Calu3 (cell line): ENCODE measurements at places on chromosomes 12 and 14.

- DNase-seq: no peak
Observed at GRCh38 chr12:120342175-120343038, 14.8 kb upstream of the PLA2G1B start.

DNA sequence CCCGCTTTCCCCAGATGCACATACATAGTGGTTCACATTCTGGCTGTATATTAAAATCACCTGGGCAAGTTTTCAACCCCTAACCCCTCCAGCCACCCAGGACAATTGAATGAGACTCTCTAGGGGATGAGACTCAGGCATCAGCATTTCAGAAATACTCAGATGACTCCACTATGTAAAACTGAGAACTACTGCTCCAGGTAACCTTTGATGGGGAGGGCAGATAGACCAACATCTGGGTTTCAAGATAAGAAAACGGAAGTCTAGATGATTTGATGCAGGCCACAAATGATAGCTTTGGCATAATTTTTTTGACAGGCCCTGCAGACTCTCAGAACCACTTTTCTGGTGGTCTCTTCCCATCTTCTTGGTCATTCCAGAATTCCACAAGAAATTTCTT is 341.1 kb downstream of the EMP1 start:
- no peak for DNase-seq

DNA sequence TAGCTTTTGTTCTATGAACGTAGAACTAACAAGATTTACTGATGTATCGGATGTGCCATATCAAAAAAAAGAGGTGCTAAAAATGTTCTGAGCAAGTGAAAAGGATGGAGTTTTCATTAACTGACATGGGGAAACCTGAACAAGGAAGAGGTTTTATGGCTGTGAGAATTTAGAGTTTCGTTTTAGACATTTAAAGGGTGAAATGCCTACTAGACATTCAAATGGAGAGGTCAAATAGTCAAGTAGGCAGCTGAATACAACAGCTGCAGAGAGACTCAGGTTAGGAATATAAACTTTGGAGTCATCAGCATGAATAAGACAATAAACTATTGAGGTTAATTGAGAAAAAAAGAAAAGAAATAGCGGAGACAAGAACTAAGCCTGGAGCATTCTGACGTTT is 364.9 kb upstream of the GARIN6 start:
- no peak for DNase-seq

DNA sequence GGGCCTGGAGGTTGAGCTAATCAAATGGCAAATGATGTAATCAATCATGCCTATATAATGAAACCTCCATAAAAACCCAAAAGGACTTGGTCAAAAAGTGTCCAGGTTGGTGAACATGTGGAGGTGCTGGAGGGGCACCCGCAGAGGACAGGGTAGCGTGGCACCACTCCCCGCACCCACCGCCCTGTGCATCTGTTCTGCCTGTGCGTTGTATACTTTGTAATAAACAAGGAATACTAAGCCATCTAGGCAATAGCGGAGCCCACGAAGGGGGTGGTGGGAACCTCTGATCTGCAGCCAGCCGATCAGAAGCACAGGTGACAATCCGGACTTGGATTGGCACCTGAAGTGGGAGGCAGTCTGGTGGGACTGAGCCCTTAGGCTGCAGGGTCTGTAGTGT is 75.8 kb upstream of the GPR68 start:
- no peak for DNase-seq

DNA sequence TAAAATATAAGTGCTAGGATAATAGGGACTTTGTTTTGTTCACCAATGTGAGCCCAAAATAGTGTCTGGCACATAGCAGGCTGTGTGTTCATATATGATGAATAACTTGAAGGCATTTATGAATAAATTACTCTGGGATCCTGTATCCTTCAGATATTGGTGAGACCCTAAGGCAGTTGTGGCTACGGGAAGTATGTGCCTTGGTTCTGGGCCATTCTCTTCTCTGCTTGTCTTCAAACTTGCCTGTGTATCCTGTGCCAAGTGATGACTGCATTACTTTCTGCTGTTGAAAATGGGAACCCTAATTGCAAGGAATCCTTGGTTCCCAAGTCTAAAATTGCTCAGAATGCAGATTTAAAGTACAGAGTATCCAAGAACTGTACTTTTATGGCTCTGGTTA is 67.6 kb upstream of the KTN1 start:
- no peak for DNase-seq

- no peak for DNase-seq
Observed at GRCh38 chr12:29726741-29727348, 56.9 kb downstream of the TMTC1 start.

DNA sequence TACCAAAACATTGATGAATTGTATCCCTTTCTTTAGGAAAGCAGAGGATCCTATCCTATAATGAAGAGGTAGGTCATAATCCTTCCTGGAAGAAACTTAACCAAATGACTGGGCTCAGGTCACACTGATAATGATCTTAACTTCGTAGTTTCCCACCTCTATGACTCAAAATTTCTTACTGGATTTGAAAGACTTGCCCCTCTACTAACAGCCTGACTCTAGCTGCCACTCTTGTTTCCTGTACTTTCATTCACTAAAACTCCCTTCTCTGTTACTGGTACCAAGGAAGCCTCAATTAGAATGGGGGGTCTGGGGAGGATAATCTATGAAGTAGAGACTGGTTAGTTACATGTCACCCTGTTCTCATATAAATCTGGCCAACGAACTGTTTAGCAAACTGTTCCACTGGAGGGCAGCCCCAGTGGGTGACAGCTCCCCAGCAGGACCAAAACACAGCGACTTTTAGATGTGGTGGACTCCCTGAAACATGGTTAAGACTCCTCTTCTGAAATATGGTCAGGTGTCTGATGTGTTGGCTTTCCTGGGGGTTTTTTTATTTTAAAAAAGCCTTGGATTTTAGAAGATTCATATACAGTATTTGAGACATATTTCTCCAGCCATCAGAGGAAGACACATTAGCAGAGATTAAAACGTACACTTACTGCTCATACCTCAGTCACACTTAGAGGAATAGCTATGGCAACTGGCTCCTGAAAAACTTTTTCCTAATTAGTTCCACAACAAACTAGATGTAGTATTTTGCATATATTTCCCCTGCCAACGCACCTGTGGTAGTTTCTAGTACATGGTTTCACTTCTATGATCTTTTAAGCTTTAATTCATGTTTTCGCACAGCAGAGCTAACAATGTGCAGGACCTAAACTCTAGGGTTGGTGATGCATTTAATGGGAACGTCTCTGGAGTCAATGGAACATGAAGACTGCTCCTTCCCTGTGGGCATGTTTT is 72.3 kb downstream of the ACADS start:
- DNase-seq: no peak

DNA sequence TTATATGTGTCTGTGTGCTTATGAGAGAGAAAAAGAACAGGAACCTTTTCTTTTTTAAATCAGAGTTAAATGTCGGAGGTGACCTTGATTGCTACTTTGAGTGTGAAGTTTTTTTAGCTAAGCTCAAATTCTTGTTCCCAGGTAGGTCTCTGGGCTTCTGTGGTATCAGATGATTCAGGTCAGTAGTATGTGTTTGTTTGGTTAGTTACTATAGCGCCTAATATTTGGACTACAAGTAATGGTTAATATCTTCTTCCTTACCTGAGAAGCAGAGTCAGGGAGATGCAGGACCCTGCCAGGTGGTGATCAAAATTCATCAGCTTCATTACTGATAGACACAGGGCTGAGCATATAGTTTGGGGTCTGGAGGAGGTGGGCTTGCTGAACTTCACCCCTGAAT is 30.8 kb downstream of the ADCK1 start:
- DNase-seq: peak; percentile 17

DNA sequence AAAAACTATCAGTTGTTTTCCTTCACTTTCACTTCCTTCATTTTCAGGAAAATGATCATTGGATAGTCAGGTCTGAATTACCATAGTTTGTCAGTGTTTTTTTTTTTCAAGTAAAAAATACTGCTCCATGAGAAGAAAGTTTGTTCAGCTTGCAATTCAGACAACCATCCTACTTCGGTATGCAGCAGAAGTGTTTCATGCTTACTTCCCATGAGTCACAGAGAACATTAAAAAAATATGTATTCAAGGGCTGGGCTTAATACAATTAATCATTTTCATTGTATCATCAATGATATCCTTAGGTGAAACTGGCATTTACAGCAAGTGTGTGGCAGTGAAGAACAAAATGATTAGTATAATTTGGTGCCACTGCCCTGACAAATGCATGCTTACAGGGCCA is 21.6 kb downstream of the PYM1 start:
- no peak for DNase-seq

- DNase-seq: no peak
Observed at GRCh38 chr12:93780101-93780641, 103.0 kb downstream of the CRADD start.

DNA sequence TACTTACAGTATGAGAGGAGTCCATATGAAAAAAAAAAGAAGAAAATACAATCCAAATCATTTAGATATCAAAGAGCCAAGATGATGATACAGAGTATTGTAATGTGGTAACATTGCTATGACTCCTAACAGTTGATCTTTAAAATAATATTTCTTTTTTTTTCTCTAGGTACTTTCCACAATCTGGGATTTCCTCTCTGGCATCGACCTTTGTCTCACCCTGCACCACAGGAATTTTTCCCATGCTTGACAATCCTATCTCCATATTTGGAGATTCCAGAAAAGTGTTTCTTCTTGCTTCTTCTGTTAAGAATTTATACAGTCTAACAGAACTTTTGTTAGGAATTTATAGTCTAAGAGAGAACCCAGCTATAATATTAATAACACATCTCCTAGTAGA is 184.4 kb downstream of the ITPR2 start:
- DNase-seq: peak; percentile 18

DNA sequence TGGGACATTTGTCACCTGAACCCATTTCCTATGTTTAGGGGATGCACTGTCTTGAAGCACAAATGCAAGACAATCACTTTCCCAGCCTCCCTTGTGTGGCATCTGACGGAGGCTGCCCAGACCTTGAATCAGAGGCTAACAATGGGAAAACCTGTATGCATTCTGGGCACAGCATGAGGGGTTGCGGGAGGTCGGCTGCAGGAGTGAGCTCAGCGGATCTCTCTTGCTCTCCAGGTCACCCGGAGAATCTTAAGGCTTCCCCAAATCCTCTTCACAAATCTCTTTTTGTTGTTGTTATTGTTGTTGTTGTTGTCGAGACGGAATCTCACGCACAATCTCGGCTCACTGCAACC is 15.3 kb downstream of the NFKBIA start:
- DNase-seq: no peak

DNA sequence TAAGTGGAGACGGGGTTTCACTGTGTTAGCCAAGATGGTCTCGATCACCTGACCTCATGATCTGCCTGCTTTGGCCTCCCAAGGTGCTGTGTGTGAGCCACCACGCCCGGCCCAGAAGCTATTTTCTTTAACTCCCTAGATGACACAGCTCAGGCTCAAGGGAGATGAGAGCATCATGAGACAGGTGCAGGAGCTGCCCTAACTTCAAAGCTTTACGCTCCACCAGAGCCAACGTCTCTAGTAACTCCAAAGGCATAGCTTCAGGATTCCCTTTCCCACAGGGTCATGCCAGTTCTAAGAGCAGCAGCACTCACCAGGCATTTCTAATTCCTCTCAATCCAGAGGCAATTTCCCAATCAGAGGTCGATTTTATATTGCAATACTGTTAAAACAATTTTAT is 21.0 kb downstream of the NDUFA12 start:
- DNase-seq: no peak

DNA sequence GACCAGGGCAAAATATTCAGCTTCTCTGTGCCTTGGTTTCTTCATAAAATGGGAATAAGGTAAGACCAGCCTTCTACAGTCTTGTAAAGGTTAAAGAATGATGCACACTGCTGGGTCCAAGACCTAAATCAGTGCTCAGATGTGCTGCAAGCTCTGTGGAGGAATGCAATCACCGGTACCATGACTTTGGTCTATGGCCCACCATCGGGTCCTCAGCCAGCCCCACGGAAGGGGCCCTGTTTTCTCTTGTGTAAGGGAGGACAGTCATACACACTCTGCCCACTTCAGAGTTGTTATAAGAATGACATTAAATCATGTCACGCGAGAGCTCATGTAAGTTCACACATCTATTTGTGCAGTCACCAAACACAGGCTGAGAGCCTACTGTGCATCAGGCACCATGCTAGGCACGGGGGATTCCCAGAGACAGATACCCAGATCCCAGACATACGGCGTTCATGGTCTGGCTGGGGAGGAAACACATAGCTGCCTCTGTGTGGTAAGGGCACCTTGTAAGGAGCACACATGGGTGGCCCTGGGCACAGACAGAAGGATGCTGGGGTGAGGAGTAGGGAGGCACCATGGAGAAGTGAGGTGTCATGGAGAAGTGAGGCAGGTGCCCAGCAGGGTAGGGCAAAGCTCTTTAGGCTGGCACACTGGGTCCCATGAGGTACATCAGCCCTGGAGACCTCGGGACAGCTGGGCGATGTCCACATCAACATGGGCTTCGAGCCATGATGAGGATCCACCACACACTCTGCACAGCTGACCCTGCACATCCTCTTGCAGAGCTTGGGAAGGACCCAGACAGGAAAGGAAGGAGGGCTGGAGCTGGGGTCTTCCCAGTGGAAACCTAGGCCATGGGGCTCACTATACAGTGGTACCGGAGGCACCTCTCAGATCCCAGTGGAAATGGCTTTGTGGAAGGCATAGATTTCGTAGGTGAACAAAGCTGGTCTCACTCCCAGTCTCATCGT is 190.4 kb upstream of the DIO3 start:
- no peak for DNase-seq

DNA sequence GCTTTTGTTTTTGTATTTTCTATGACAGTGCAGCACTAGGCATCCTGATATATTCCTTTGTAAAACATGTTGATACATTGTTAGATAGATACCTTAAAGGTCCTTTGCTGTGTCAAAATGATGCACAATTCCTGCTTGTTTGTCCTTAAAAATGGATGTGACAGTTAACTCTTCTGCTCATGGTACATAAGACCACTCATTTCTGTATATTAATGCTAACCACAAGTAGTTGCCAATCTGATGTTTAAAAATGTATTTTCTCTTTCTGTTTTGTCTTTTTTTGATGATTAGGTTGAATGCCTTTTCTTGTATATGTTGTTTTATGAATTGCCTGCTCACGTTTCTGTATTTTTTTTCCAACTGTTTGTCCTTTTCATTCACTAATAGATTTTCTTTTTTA is 35.1 kb downstream of the ATF7IP start:
- no peak for DNase-seq
